Hindlimb muscle (tissue), 1 donor: ENCODE measurements at places on chromosomes 16 and 17. TPM values are rescaled to one million over a fixed set of nuclear protein-coding genes. Genes with fewer than 3 reads are reported as not detected.

DNA sequence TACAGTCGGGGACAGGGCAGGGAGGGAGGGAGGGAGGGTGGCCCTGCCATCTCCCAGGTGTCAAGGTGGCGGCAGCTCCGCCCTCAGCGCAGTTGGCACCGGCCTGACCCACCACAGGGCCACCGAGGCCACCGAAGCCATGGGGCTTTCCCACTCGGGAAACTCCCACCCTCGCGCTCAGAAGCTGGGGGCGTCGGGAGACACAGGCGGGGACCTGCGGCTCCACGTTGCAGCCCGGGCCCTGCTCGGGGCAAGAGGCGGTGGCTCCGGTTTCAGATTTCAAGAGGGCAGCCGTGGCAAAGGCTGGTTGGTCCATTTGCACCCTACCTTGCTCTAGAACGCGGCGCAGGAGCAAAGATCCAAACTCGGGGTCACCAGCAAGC lies 544 bp downstream of the CYB561 start:
- DNase-seq = no peak

The TMEM106A gene
- polyA plus RNA-seq = 9.5 TPM

DNA sequence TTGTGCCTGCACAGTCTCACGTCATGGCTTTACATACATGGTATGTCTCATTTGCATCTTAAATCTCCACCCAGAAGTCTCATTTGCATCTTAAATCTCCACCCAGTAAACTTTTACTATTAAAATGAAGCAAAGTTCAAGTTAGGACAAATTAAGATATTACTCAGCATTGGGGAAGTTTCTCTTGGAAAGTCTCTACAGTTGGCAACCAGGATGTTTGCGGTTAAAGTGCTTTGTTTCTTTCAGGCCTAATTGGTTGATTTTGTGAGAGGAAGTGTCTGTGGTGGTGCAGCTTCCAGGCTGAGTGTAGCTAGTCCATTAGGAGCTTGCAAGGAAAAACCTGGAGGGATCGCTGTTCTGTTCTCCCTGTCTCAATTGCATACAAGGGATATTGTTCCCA lies 1373.3 kb upstream of the GOT2 start:
- DNase-seq = no peak

GRCh38 chr16:71895679-71896365 lies 491 bp downstream of the IST1 start:
- DNase-seq = peak; percentile 21
